ENCODE measurements at places on chromosomes 12 and 14.

DNA sequence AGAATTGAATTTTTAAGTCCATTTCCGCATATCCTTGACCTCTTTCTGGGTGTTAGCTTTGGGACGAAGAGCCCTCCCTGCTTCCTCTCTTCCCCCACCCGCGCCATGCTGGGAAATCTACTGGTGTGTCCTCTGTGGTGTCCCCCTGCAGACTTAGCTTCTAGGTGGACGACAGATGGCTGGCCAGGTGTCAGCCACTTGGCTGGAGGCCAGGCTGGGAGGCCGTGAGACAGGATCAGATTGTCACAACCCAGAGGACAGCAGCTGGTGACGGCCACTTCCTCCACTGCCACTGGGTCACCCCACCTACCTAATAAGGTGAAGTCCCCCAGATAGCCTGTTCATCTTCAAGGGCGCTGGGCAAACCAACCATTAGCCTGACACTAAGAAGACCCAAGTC, 13.3 kb upstream of the DTX1 start:
- no peak for DNase-seq

DNA sequence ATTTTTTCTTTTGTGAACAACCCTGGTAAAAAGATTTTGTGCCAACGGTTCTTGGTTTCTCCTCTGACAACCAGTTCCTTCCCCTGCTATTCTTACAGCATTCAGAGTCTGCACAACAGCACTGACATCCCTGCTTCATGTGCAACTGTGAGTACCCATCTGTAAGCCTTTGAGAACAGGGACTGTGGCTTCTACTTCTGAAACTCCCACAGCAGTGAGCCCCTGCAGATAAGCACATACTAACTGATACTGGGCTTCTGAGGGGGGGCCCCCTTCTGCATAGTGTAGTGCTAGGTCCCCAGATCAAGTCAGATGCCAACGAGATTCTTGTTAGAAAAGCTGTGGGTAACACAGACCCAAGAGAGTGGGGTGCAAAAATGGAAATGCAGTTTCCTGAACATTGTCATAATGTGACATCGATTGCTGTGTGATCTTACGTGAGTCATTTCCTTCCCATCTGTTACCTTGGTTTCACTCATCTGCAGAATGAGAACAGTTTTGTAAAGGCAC, 11.1 kb upstream of the NINJ2 start:
- DNase-seq: peak; percentile 60

- DNase-seq: no peak
Observed at GRCh38 chr14:29705801-29706200, 221.8 kb downstream of the PRKD1 start.

GRCh38 chr14:94470311-94470710, 5.7 kb downstream of the SERPINA9 start:
- no peak for DNase-seq

DNA sequence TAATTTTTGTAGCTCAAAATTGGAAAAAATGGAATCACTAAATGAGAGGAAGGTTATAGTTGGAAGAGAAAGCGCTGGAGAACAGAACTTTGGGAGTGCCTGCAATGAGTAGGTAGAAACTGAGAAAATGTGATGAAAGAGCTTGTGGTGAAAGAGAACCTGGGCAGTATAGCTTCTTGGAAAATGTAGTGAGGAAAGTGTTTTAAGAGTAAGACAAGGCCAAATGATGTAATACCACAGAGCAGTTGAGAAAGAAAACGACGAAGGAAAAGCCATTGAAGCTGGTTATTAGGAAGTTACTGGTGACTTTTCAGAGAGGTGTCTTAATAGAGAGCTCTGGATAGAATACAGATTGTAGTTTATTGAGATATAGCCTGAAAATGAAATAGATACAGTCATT, 255.3 kb downstream of the AEBP2 start:
- DNase-seq: no peak

GRCh38 chr12:48744251-48745008, 27.9 kb upstream of the CCNT1 start:
- no peak for DNase-seq

DNA sequence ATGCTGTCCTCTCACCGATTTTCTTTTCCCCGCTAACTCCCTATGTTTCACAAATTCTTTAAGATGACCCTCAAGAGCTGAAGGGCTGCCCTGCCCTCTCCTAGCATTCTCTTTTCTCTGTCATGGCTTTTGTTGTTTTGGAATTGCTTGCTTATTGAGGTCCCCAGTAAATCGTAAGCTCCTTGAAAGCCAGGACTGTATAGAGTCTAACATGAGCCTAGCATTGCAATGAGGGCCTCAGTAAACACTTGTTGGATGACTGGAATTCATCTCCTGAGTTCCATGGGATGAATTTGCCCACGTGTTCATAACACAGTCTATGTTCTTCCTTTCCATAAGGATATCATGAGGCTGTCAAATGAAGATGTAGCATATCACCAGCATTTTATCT, 92.2 kb downstream of the APAF1 start:
- no peak for DNase-seq

DNA sequence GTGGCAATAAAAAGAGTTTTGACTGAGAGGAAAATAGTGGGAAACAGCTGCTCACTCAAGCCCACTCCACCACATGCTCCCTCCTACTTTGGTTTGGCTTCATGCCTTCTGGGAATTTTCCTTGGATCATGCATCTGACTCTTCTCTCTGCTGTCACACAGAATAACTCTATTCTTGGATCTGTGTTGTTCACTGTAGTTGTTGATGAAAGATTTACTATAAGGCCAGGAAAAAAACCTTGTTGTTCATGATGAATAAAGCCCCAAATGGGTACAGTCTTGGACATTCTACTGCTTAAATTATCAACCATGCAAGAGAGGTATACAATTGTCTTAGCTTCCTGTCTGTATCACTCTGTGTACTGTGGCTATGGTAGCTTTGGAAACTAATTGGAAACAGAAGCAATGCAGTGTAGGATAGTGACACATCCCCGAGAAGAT, 70.5 kb downstream of the TMX1 start:
- no peak for DNase-seq

GRCh38 chr12:96112733-96113132, 77.3 kb upstream of the LTA4H start:
- DNase-seq: no peak

GRCh38 chr14:34911209-34912150, 36.3 kb upstream of the BAZ1A start:
- DNase-seq: no peak

- no peak for DNase-seq
Observed at GRCh38 chr14:41298328-41298690, 308.4 kb upstream of the LRFN5 start.

DNA sequence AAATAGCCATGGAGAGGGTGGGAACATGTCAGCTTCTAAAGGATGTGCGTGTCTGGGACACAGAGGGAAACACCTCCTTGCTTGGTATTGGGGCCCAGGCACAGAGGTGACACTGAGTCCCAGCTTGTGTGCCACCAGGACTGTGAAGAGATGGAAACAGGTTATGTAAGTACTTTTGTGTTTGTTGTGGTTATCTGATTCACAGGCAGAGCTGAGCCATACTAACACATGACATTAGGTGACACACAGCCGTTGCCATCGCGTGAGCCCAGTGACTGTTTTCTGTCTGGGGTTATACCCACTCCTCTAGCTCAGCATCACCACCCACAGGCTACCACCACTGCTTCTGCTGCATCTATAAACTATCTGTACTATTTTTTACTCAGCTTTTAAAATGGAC, 12.1 kb upstream of the FLVCR2 start:
- peak; percentile 64 for DNase-seq

GRCh38 chr14:51285120-51285519, 45.1 kb downstream of the TMX1 start:
- DNase-seq: no peak

GRCh38 chr12:91722072-91722471, 423.6 kb downstream of the BTG1 start:
- DNase-seq: peak; percentile 6

All from stimulated activated CD4-positive, alpha-beta T cell treated with anti-CD3 and anti-CD28 coated beads, Interleukin-2, amount 100 ng/mL, for 48 hours (primary cell).